Gastrocnemius medialis (tissue), 4 donors: ENCODE measurements at places on chromosomes 11 and 22.

- no peaks in the 10 kb centered on the region for H3K27me3 ChIP-seq
- H3K4me3 ChIP-seq, result no peak overlapping the region
- no peak for DNase-seq
- no peak overlapping the region for H3K27ac ChIP-seq
Observed at GRCh38 chr22:24201681-24202614, 20.7 kb downstream of the SUSD2 start.

DNA sequence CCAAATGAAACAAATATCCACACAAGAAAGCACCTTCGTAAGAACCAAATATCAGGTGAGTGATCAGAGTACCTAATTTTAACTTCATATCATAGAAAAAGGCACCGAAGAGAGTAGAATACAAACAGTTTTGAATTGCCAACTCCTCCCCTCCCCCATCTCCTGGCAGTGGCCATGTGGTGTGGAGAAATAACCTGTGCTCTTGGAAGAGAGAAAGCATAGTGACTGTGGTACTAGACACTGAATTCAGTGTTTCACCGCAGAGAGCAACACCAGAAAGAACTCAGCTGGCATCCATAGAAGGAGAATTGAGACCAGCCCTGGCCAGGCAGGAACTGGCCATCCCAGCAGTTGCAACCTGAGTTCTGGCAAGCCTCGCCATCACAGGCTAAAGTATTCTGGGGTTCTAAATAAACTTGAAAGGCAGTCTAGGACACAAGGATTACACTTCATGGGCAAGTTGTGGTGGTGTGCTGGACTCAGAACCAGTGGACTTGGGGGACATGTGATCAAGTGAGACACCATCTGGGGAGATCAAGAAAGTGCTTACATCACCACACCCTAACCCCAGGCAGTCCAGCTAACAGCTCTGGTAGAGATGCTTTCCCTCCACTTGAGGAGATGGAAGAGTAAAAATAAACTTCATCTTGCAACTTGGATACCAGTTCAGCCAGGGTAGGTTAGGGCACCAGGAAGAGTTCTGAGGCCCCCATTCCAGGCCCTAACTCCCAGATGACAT lies 1003.2 kb downstream of the NTM start:
- H3K36me3 ChIP-seq, result no peaks in the 10 kb centered on the region
- no peak for DNase-seq
- no peak overlapping the region for H3K4me3 ChIP-seq
- H3K27ac ChIP-seq, result no peak overlapping the region
- H3K27me3 ChIP-seq, result no peaks in the 10 kb centered on the region

GRCh38 chr11:65860278-65861164 lies at the start of gene MUS81:
MUS81 (plus strand) TSS chr11:65860433; CDS start chr11:65860754, 321 bp downstream.
- H3K4me3 ChIP-seq, result peak within 1 kb of the TSS; percentile 98
- DNase-seq, result peak; percentile 97
- peak within 1 kb of the TSS; percentile 96 for H3K27ac ChIP-seq
- peaks cover 46% of the 10 kb centered on the region for H3K36me3 ChIP-seq
- H3K4me1 ChIP-seq, result peaks cover 32% of the 10 kb centered on the region

DNA sequence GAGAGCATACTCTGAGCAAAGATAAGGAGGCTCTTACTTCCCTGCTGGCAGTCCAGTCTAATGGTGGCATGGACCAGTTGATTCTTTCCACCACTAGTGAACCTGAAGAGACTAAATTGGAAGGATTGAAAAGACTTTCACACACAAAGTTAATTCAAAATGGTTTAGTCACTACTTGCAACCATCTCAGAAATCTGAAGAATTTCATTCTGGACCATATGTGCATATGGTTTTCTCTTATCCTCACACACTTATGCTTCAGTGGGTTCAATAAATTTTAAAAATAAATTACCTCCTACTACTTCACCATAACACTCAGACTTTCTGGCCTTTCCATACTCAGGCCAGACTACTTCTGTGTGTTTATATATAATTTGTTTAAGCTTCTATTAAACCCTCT lies 44.7 kb downstream of the CADM1 start:
- no peak for DNase-seq
- H3K36me3 ChIP-seq, result no peaks in the 10 kb centered on the region
- no peaks in the 10 kb centered on the region for H3K4me1 ChIP-seq
- H3K4me3 ChIP-seq, result no peak overlapping the region

- DNase-seq, result peak; percentile 62
- peak overlapping the region; percentile 60 for H3K27ac ChIP-seq
- H3K4me3 ChIP-seq, result no peak overlapping the region
- no peaks in the 10 kb centered on the region for H3K27me3 ChIP-seq
Observed at GRCh38 chr22:31089160-31090100, 8.3 kb downstream of the SMTN start.

- peaks cover 28% of the 10 kb centered on the region for H3K4me1 ChIP-seq
- no peaks in the 10 kb centered on the region for H3K27me3 ChIP-seq
- H3K27ac ChIP-seq, result peak within 1 kb of the TSS; percentile 95
- peak within 1 kb of the TSS; percentile 44 for H3K4me3 ChIP-seq
- H3K36me3 ChIP-seq, result no peaks in the 10 kb centered on the region
Observed at GRCh38 chr11:1838426-1839144, at the start of gene TNNI2. TNNI2 (plus strand) TSS chr11:1838981; CDS start chr11:1839697, 716 bp downstream.

GRCh38 chr22:46272762-46273431 lies 5.1 kb downstream of the TTC38 start:
- peaks cover 55% of the 10 kb centered on the region for H3K36me3 ChIP-seq
- no peak for DNase-seq
- H3K27me3 ChIP-seq, result no peaks in the 10 kb centered on the region
- peaks cover 12% of the 10 kb centered on the region for H3K4me1 ChIP-seq
- no peak overlapping the region for H3K4me3 ChIP-seq

DNA sequence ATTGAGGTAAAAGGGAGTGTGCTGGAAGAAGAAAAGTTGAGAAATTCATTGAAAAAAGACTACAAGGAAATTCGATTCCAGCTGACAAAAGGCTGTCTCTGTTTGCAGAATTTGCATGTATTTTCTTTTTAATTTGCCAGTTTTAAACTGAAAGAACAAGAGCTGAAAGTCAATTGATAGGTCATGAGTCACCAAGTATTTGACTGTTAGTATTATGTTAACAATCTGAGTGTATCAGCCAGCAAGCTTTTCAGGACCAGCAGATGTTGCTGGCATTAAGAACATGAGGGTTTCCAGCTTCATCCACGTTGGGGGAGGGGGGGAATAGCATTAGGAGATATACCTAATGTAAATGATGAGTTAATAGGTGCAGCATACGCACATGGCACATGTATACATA lies 726.7 kb downstream of the METTL15 start:
- H3K36me3 ChIP-seq, result no peaks in the 10 kb centered on the region
- H3K4me1 ChIP-seq, result no peaks in the 10 kb centered on the region
- H3K27ac ChIP-seq, result no peak overlapping the region
- no peak overlapping the region for H3K4me3 ChIP-seq
- H3K27me3 ChIP-seq, result no peaks in the 10 kb centered on the region
- no peak for DNase-seq

- no peaks in the 10 kb centered on the region for H3K27me3 ChIP-seq
- H3K27ac ChIP-seq, result no peak overlapping the region
- H3K4me3 ChIP-seq, result no peak overlapping the region
- no peaks in the 10 kb centered on the region for H3K4me1 ChIP-seq
- no peaks in the 10 kb centered on the region for H3K36me3 ChIP-seq
Observed at GRCh38 chr11:104694259-104695064, 203.8 kb downstream of the CASP12 start.

GRCh38 chr11:97537407-97538150 lies 1147.8 kb downstream of the JRKL start:
- H3K36me3 ChIP-seq, result no peaks in the 10 kb centered on the region
- no peak overlapping the region for H3K27ac ChIP-seq
- no peak overlapping the region for H3K4me3 ChIP-seq
- H3K27me3 ChIP-seq, result no peaks in the 10 kb centered on the region
- H3K4me1 ChIP-seq, result no peaks in the 10 kb centered on the region

DNA sequence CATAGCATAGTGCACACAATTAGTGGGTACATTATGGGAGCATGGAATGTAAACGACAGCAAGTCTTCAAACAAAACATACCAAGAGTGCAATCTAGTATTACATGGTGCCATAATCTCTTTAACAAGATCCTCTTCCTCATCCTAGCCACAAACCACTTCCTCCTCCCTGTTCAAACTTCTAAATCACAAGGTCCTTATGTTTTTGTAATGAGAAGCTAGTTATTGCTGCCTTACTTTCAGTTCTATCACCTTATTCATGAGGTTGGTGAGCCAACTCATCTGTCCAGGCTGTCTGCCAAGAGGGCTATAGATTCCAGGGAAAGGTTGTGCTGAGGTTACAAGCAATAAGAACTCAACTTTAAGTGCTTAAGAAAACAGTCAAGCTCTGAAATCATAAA lies 195.4 kb upstream of the ARHGAP20 start:
- no peaks in the 10 kb centered on the region for H3K36me3 ChIP-seq
- H3K27me3 ChIP-seq, result no peaks in the 10 kb centered on the region
- H3K4me1 ChIP-seq, result no peaks in the 10 kb centered on the region

GRCh38 chr11:116928102-116928777 lies 90.8 kb upstream of the APOA1 start:
- no peaks in the 10 kb centered on the region for H3K36me3 ChIP-seq
- H3K4me1 ChIP-seq, result peaks cover 39% of the 10 kb centered on the region
- H3K4me3 ChIP-seq, result no peak overlapping the region

- no peaks in the 10 kb centered on the region for H3K27me3 ChIP-seq
- H3K4me3 ChIP-seq, result no peak overlapping the region
- no peak for DNase-seq
- H3K36me3 ChIP-seq, result no peaks in the 10 kb centered on the region
- H3K4me1 ChIP-seq, result no peaks in the 10 kb centered on the region
Observed at GRCh38 chr11:92141159-92141558, 83.5 kb upstream of the FAT3 start.

DNA sequence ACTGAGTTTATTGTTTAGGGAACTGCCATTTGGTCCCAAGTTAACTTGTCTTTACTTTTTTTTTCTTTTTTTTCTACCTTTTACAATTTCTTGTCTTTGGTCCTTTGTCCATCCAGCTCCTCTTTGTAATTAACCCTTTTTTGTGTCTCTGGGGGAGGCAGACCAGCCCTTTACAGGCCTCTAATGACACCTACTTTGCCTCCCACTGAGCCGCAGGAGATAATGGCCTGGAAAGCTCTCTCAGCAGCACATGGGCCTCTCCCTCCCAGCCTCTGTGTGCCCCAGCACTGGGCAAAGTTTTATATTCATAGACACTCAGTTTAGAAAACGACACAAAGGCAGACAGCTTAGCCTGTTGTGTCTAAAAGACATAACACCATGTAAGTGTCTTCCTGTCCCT lies 480.4 kb downstream of the SOX6 start:
- H3K4me1 ChIP-seq, result no peaks in the 10 kb centered on the region
- no peak overlapping the region for H3K4me3 ChIP-seq
- H3K27me3 ChIP-seq, result no peaks in the 10 kb centered on the region
- no peak for DNase-seq
- no peaks in the 10 kb centered on the region for H3K36me3 ChIP-seq

- H3K36me3 ChIP-seq, result no peaks in the 10 kb centered on the region
- H3K4me1 ChIP-seq, result no peaks in the 10 kb centered on the region
- no peak overlapping the region for H3K27ac ChIP-seq
Observed at GRCh38 chr11:2581931-2582350, 117.9 kb downstream of the KCNQ1OT1 start.

DNA sequence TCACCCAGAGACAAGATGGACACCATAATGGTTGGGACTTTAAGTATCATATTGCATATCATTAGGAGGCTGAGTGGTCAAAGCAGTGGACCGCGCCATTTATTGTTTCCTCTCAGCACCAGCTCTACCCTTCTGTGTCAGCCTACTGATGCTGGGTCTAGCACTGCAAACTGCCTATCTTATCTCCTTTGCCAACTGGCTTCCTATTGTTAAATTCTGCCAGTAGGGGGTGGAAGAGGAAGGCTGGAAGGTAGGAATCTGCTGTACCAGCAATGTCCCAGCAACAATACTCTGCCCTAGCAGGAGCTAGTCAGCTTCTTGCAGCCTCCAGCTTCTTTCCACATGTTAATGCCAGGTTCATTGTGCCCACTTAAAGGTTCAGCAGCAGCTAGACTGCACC lies 367.1 kb upstream of the PDGFD start:
- H3K4me1 ChIP-seq, result peaks cover 10% of the 10 kb centered on the region
- H3K27ac ChIP-seq, result no peak overlapping the region
- no peaks in the 10 kb centered on the region for H3K36me3 ChIP-seq

DNA sequence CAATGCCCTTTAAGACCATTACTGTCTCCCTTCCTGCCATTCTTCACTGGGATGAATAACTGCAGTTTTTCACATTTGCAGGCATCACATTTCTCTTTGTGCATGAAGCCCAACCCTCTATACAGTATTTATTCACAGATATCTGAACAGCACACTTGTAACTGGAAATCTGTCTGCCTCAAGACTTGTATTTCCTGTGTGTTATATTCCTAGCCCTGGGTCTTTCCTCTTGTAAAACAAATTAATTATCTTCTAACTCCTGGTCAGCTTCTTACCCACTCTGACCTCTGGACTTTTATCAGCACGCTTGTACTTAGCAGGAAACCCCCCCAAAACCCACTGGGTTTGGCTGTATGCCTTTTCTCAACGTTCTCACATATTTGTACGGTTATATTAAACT lies 2.0 kb downstream of the CSRP3 start:
- H3K4me3 ChIP-seq, result no peak overlapping the region
- DNase-seq, result no peak
- H3K27me3 ChIP-seq, result no peaks in the 10 kb centered on the region
- H3K36me3 ChIP-seq, result no peaks in the 10 kb centered on the region
- peaks cover 45% of the 10 kb centered on the region for H3K4me1 ChIP-seq
- peak overlapping the region; percentile 90 for H3K27ac ChIP-seq

GRCh38 chr11:130871616-130872015 lies 44.7 kb downstream of the SNX19 start:
- H3K27ac ChIP-seq, result peak overlapping the region; percentile 78
- H3K27me3 ChIP-seq, result no peaks in the 10 kb centered on the region
- no peak for DNase-seq

- H3K27me3 ChIP-seq, result no peaks in the 10 kb centered on the region
- H3K4me3 ChIP-seq, result peak overlapping the region; percentile 11
- no peaks in the 10 kb centered on the region for H3K36me3 ChIP-seq
Observed at GRCh38 chr22:28112548-28113043, 193.5 kb upstream of the PITPNB start.

- H3K27ac ChIP-seq, result peak overlapping the region; percentile 66
- no peaks in the 10 kb centered on the region for H3K27me3 ChIP-seq
- H3K4me3 ChIP-seq, result peak overlapping the region; percentile 46
- H3K36me3 ChIP-seq, result no peaks in the 10 kb centered on the region
- peaks cover 6% of the 10 kb centered on the region for H3K4me1 ChIP-seq
- DNase-seq, result no peak
Observed at GRCh38 chr11:5625281-5625680, 480 bp downstream of the TRIM34 start.

DNA sequence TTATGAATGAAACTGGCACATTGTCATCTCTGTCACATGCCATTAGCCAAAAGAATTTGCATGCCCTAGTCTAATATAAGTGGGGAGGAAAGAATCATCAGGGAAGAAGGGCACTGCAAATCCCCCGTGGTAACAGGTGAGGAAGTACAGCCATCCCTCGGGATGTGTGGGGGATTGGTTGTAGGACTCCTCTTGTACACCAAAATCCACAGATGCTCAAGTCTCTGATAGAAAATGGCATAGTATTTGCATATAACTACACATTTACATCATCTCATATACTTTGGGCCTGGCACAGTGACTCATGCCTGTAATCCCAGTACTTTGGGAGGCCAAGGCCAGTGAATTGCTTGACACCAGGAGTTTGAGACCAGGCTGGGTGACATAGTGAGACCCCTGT lies 109.7 kb downstream of the HIPK3 start:
- no peak overlapping the region for H3K4me3 ChIP-seq
- no peak for DNase-seq
- H3K36me3 ChIP-seq, result no peaks in the 10 kb centered on the region
- H3K27me3 ChIP-seq, result no peaks in the 10 kb centered on the region
- H3K4me1 ChIP-seq, result peaks cover 3% of the 10 kb centered on the region
- no peak overlapping the region for H3K27ac ChIP-seq

GRCh38 chr11:73342633-73343032 lies 33.6 kb upstream of the RELT start:
- H3K4me3 ChIP-seq, result peak overlapping the region; percentile 53
- H3K27ac ChIP-seq, result peak overlapping the region; percentile 22
- H3K36me3 ChIP-seq, result no peaks in the 10 kb centered on the region
- peaks cover 3% of the 10 kb centered on the region for H3K4me1 ChIP-seq
- no peaks in the 10 kb centered on the region for H3K27me3 ChIP-seq
